Tibial nerve (tissue), 4 donors: ENCODE measurements at places on chromosomes 7 and 10. TPM values are rescaled to one million over a fixed set of nuclear protein-coding genes. Genes with fewer than 3 reads are reported as not detected.
A peak's percentile ranks its signal among the peaks of the same experiment; 100 is the strongest.

GRCh38 chr10:102645388-102645740, 1.1 kb downstream of the TRIM8 start:
- peak; percentile 74 for DNase-seq

- DNase-seq: no peak
These were observed 170.1 kb downstream of the DOCK4 start for GRCh38 chr7:112036071-112036470.

GRCh38 chr10:3802526-3803265, 17.7 kb upstream of the KLF6 start:
- DNase-seq: no peak

DNA sequence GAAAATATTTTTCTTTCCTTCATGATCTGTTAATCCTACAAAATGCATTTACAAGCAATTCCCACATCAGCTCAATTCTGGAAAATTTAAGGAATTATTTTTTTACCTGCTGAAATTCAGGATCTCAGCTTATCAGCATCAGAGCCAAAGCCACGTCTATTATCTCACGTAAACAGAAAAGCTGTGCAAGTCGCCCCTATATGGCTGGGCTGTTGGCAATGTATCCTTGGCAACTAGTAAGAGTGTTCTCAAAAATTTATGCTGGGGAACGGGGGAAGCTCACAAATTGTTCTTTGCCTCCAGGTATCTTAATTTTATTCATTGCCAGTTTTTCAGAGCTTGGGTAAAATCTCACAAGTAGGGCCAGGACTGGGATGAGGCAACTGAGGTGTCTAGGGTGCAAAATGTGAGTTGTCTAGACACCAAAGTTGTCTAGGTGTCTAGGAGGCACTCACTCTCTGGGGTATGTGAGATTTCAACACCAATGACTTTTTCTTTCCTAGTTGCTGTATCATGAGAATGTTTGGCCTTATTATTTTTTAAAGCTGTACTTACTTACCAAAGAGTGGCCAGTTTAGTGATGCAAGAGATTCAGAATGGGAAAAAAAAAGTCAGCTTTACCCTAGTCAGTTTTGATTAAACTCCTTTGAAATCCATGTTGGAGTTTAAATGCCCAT, 5.1 kb downstream of the GSTO2 start:
- DNase-seq: no peak

GRCh38 chr10:68154211-68154497, 44.9 kb downstream of the MYPN start:
- DNase-seq: no peak

SRRM3 gene
- total RNA-seq: 2.1 TPM
